ENCODE measurements at places on chromosomes 5 and 9. TPM values are rescaled to one million over a fixed set of nuclear protein-coding genes. Genes with fewer than 3 reads are reported as not detected.

The FOXD4L4 gene
- polyA plus RNA-seq: not detected

The GPR21 gene
- 0.34 TPM for polyA plus RNA-seq

The NAIP gene
- polyA plus RNA-seq: 5.7 TPM

The FBP2 gene
- polyA plus RNA-seq: not detected

The GPR150 gene
- 0.19 TPM for polyA plus RNA-seq

The ANKRD31 gene
- polyA plus RNA-seq: 0.17 TPM

The LCN2 gene
- polyA plus RNA-seq: 8.2 TPM

The ACTBL2 gene
- not detected for polyA plus RNA-seq

The FLT4 gene
- polyA plus RNA-seq: 6.9 TPM

GRCh38 chr9:98607152-98607551, 101.6 kb downstream of the GABBR2 start:
- DNase-seq: no peak

DNA sequence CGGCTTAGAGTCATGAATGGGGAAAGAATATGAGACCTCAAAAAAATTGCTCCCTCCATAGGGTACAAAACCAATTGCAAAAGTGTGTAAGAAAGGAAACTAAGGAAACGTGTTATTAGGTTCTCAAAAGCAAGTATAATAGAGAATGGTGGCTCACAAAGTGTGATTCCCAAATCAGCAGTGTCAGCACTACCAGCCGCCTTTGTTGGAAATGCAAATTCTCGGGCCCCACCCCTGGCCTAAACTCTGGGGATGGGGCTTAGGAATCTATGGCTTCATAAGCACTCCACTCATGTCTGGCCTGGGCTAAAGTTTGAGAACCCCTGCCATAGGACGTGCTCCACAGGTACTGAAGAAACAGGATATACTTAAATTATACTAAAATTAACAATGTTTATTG, 1.6 kb upstream of the CCDC69 start:
- no peak for DNase-seq

DNA sequence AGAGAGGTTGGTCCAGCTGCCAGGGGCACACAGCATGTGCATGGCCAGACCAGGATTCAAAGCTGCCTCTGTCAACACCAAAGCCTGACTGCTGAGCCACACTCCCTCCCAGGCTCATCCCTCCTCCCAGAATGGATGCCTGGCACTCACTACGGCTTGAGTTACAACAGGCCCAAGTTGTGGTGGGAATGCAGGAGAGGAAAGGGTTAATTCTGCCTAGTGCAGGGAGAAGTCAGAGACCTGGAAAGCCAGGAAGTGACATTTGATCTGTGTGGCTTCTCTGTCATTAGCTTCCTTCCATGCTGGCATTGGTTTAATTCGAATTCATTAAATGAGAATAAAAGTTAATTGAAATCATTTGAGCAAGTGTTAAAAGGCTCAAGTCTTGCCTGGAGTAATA, 150.0 kb downstream of the NSG2 start:
- DNase-seq: peak; percentile 68

DNA sequence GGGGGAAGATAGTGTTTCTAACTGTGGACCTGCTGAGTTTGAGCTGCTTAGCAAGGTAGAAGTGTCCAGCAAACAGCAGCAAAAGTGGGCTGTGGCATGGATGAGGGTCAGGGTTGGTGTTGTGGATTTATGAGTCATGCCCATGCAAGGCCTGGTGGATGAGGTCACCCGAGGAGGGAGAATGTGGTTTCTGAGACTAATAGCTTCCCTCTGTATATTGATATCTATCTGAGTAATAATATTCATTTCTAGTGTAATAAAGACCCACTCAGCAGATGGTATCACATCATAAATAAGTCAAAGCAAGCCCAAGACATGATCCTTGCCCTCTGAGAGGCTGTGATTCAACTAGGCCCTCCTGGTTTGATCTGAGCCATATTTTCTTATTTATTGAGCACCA, 597.8 kb upstream of the CLINT1 start:
- no peak for DNase-seq

DNA sequence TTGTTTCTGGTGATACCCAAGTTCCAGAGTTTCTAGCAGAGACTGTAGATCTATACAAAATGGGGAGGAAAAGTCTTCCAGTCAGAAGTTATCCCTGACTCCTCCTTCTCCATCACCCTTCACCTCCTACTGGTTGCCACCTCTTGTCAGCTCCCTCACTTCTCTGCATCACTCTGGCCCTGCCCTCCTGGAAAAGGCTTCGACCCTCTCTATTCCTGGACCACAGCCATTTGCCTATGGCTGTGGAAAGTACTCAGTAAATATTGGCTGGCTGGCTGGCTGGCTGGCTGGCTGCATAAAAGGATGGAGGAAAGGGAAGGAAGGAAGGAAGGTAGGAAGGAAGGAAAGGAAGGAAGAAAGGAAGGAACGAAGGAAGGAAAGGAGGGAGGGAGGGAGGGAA, 32.7 kb upstream of the ABCA1 start:
- no peak for DNase-seq

DNA sequence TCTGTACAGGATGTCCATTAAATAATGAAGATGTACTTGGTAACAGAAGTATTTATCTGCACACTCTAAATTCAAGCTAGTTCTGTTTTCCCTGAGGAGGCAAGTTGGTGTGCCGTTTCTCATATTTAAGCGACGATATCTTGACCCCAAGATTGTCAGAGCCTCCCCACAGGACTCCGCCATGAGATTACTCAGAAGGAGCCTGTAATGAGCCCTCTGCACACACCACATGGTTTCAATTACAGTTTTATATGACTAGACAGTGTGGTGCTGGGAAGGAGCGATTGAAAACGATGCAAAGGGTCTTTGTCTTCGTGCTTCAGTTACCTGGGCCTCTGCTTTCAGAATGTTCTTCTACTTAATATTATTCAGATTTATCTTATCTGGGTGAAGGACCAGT, 840.4 kb upstream of the WWC1 start:
- DNase-seq: no peak

GRCh38 chr5:132751444-132751843, 4.2 kb downstream of the CCNI2 start:
- no peak for DNase-seq

- DNase-seq: no peak
Measured at GRCh38 chr5:65923339-65923738, 3.0 kb upstream of the ERBIN start.

GRCh38 chr9:15552636-15553527, at the start of gene CCDC171:
CCDC171 (plus strand) TSS chr9:15553043; CDS start chr9:15564089, 11,046 bp downstream.
- peak; percentile 99 for DNase-seq

GRCh38 chr5:88807327-88807726, 75.7 kb downstream of the MEF2C start:
- no peak for DNase-seq

DNA sequence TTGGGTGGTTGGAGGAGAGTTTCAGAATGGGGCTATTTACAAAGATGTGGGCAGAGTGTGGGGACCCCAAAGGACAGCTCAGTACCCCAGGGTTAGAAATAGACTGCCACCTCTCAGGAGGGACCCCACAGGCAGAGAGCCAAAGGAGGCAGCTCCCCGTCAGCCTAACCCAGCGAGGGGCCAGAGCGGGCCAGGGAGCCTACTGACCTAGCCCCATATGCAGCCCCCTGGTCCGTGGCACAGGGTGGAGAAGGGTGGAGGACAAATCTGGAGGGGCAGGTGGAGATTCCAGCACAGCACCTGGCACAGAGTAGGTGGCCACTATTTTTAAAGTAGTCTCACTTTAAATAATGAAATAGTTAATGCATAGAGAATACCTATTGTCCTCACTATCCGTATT, 67.2 kb upstream of the ANGPTL2 start:
- no peak for DNase-seq

DNA sequence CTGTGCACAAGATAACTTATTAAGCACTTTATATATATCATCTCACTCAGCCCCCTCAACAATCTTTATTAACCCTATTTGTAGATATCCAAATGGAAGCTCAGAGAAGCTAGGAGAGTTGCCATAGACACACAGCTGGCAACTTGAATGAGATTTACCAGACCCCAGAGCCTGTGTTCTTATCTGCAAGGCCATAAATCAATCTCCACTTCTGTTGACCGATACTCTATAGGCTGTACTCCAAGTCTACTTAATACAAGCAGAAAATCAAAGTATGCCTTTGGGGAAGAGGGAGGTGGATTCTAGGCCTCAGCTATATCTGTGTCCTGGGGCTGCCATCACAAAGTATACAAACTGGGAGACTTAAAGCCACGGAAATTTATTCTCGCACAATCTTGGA, 6.0 kb upstream of the IL9 start:
- DNase-seq: no peak

GRCh38 chr5:143156086-143156485, 247.4 kb downstream of the NR3C1 start:
- DNase-seq: no peak

GRCh38 chr5:103908336-103909080, 345.9 kb upstream of the NUDT12 start:
- DNase-seq: no peak

GRCh38 chr9:89555451-89556375, 49.1 kb upstream of the GADD45G start:
- DNase-seq: no peak

- DNase-seq: no peak
Measured at GRCh38 chr5:78574131-78574673, 74.4 kb downstream of the LHFPL2 start.

DNA sequence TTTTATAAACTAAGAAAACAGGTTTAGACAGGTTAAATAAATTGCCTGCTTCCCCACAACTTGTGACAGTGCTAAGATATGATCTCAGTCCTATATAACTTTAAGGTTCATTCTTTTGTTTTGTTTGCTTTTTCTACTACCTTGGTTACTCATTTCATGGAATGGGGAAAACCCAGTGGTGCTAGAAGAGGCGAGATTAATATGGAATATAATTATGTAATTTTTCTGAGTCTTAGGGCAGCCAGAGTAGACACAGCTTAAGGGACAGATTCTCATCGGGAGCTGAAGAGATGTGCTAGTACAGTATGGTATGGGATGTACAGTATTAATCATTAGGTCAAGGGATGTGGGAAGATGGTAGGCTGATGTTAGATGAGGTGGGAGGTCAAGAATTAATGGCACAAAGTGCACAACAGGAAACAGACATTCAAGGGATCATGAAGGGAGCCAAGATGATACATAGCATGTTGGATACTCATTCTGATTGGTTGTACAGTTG, 6.2 kb downstream of the TRIM32 start:
- no peak for DNase-seq

GRCh38 chr5:42467981-42468524, 44.8 kb downstream of the GHR start:
- DNase-seq: no peak

- no peak for DNase-seq
Measured at GRCh38 chr5:44697025-44697424, 111.7 kb upstream of the MRPS30 start.

DNA sequence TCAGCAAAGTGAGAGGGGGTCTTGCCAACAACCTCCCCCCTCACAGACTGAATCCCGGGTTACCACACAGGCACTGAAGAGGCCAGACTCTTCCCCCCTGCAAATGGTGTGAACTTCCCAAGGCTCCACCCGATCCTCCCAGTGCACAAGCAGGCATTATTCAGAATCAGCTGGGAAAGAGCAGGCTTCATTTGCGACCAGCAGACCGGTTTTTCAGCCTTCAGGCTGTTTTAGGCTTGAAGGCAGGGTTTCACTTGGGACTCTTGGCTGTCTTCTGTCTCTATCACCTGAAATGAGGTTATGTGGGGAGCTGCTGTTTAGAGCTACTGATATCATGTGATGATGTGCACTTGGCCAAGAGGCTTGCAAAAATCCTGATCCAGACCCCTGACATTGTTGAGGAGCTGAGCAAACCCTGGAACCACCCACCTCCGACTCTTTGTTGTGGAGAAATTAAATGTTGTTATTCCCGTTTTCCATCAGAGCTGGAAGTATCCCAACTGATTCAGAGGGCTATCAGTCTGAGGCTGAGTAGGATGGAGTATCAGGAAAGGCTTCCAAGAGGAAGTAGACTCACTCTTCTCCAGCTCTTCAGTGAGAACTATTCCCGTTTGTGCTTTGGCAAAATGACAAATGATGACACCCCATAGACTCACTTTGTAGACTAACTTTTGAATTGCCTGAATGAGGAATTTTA, 63.3 kb upstream of the ZFR start:
- DNase-seq: no peak

DNA sequence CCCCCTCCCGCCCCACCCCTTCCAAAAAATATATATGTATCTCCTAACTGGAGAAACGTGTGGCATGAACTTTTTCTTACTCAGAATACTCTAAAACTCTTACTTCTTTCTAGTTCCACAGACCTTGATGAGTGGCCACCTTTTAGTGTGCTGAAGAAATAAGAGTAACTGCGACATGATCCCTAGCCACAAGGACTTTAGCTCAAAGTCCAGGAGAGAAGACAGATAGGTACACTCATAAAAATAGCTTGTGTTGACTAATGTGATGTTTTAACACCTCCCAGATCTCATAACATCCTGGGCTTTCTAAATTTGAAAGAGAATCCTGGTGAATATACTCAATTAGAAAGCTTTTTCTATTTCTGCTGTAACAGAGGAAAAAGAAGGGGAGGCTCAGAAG, 1005.0 kb upstream of the DMAC1 start:
- no peak for DNase-seq

- DNase-seq: no peak
Measured at GRCh38 chr5:168660691-168661090, 81.5 kb upstream of the PANK3 start.

DNA sequence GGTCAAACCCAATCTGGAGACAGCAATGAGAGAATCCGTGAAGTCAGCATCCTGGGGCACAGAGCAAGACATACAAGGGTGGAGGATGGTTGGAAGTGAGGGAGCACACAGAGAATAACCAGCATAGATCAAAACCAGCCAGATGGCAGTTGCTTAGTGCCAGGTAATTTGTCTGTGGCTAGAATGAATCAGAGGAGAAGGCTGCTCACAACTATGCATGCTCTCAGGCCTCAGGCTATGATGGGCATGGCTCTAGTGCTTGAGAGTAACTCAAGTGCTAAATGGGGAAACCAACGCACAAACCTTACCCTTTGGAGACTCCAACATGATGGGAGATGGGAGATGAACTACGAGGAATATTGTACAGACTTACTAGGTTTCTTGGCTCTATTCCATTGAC, 160.8 kb downstream of the DMRT2 start:
- no peak for DNase-seq

- DNase-seq: no peak
Measured at GRCh38 chr5:56339732-56340131, 106.6 kb upstream of the ANKRD55 start.

GRCh38 chr9:89619424-89620138, 14.8 kb downstream of the GADD45G start:
- no peak for DNase-seq

DNA sequence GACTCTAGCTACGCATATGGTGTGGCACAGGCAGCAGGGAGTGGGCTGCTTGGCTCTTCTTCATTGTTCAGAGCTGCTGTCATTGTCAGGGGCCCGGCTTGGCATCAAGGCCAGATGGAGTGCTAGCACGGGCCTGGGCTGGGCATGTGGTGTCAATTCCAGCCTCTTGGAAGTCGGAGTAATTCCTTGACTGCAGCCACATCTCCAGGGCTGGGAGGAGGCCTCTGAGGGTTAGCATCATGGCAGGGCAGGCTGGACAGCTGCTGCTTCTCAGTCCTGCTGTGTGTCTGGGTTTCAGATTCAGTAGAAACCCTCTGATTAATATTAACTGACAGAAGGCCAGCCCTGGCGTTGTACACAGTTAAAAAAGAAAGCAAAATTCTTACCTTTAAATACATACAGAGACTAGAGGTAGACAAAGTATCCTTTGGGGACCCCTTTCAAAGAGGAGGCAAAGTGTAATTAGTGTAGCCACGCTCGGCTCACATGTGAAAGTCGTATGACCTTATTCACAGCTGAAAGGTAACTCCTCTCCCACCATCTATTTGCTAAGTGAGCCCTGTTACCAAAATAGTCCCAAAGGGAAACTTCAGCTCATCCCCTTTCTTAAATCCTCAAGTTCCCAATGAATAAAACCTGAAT, 126.4 kb downstream of the DOCK2 start:
- DNase-seq: peak; percentile 50

GRCh38 chr5:85452322-85453025, 1067.8 kb upstream of the EDIL3 start:
- no peak for DNase-seq

All from kidney (tissue), 22 donors.